ENCODE measurements at places on chromosomes 3 and 15.

- peak; percentile 26 for DNase-seq
These were observed 1092.5 kb upstream of the EPHA6 start for GRCh38 chr3:95721938-95722337.

DNA sequence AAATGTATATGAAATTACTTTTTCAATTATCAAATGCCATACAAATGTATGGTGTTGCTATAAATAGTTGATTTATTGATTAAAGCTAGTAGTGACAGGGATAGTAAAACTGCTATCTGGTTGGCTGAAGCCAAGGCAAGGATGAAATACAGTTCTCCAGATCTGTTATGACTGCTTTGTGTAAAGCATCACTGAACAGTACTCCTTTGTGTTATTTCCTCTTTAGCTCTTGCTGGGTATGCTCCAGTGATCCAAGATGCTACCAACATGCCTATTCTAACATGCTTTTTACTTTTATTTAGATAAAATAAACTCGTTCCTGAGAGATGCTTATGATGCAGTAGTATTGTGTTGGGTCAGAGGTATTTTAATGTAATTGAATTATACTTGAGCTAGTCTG, 12.4 kb upstream of the UBR1 start:
- DNase-seq = peak; percentile 72

DNA sequence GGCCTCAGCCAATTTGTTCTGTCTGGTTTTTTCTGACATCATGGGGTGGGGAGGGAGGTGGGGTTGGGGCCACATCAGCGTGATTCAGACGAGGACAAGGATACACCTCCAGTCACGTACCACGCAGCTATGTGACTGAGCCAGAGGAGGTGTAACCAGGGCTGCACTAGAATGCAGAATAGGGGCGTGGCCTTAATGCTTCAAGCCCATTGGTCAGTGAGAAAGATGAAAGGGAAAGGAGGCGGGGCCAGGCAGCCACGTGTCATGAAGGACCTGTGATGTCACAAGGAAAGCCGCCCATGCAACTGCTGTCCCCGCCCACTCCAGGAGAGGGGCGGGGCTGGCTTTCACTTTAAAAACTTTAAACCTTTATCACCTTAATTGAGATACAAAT, at the start of gene GOLGA6L2:
GOLGA6L2 (minus strand) TSS at position 137 of the 394 bp plus-strand sequence; CDS start at position 75, 62 bp downstream.
- no peak for DNase-seq

DNA sequence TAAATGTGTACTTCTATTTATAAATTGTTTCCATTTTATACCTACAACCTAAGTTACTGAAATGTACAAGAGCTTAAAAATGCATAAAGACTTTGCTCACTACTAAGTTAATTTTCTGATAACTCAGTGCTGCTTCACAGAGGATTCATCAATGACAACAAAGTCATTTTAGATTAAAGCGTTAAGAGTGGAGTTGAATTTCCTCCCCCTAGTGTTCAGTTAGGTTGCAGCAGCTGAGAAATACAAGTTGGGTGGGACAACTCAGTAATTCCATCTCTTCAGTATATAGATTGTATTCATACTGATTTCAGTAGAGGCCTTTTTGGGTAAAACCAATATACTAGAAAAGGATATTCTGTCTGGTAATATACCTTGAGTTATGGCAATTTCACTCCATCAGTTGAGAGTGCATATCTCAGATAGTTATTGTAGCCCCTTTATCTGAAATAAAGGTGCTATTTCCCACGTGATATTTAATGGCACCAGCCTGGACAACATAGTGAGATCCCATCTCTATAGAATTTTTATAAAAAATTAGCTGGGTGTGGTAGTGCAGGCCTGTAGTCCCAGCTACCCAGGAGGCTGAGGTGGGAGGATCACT, 6.9 kb upstream of the RPL35A start:
- peak; percentile 66 for DNase-seq

DNA sequence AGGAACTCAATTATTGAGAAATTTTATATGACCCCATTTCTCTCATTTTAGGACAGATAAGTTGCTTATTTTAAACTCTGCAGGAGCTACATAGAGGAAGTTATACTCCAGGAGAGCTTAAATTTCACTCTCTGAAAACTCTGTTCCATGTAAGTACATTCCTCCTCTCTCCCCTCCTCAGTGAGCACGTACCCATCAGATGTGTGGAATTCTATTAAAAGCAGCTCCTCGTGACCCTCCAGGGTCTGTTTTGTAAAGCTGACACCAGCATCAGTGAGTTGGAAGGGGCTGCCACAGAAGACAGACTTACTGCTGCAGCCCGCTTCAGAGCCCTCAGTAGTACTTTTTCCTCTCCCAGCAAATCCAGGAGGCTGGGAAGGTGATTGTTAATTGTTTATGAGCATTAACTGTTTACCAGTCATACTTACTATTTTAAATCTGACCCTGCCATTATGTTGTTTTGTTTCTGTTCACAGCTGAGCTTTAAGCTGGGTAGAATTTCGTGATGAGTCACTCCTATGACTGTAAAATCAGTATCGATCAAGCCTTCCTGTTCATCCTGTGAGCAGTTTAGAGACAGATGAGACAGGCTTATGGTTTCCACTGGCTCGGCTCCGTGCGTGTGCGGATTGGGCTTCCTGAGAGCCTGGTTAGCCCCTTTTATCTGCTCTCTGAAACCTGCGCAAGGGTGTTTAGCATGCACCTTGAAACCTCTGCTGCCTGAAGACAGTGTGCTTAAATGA, 20.4 kb downstream of the IGF1R start:
- DNase-seq = no peak

- DNase-seq = peak; percentile 67
These were observed 30.8 kb downstream of the MDFIC2 start for GRCh38 chr3:70281663-70282062.

- no peak for DNase-seq
These were observed 31.9 kb upstream of the EIF4A2 start for GRCh38 chr3:186751480-186751879.

- DNase-seq = no peak
These were observed 61.2 kb upstream of the EPHB3 start for GRCh38 chr3:184500344-184500923.

- DNase-seq = no peak
These were observed 86.0 kb upstream of the ALDH1L1 start for GRCh38 chr3:126266291-126266840.

- DNase-seq = peak; percentile 15
These were observed 367.6 kb upstream of the PLSCR5 start for GRCh38 chr3:146972726-146973125.

DNA sequence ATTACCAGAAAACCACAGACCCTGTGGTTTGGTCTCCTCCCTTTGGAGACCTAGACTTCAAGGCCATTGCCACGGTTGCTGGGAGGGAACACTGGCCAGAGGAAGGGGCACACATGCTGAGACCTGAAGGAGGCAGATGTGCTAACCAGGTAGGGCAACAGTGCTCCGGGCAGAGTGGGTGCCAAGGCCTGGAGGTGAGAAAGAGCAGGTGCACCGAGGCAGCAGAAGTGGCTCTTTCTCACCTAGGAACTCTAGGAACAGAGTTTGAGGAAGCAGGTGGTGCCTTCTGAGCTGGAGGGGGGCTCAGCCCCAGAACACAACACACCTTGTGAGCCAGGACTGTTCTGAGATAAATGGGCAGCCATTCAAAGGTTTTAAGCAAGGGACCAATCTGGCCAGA, 106.1 kb downstream of the MEGF11 start:
- no peak for DNase-seq

- no peak for DNase-seq
These were observed 8.0 kb downstream of the LRRK1 start for GRCh38 chr15:100926971-100927756.

DNA sequence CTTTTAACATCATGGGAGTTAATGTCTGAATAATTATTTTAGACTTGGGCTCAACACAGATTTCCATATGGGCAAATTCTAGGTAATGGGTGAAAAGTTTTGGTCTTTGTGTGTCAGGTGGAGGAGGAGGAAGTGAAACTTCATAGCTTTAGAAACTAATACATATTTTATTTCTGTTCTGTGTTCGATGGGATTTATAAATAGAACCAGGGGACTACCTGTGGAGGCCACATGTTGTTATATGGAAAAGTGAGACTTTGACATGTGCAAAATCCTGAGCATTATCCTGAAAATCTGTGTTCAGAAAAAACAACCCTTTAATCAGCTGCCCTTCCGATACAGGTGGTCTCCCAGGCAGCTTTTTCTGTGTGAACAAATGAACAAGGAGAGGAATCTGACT, 209.5 kb downstream of the SOX2 start:
- DNase-seq = no peak

- DNase-seq = no peak
These were observed 34.6 kb downstream of the MCTP2 start for GRCh38 chr15:94265982-94266381.

DNA sequence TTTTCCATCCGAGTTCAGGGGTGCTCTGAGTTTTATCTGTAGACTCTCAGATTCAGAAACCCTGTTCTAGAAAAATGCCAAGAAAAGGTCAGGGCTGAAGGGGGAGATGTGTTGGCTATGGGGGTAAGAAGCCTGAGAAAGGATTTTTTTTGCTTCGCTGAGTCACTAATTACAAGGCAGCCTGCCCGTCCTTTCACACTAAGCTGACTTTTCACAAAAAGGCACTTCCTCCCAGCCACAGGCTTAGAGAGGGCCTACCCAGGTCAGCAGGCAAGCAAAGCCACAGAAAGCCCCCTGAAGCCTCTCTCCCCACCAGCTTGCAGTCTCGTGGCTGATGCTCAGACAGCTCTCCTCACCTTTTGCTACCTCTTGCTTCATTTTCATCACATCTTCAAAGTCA, 192.6 kb upstream of the PRICKLE2 start:
- DNase-seq = peak; percentile 53

DNA sequence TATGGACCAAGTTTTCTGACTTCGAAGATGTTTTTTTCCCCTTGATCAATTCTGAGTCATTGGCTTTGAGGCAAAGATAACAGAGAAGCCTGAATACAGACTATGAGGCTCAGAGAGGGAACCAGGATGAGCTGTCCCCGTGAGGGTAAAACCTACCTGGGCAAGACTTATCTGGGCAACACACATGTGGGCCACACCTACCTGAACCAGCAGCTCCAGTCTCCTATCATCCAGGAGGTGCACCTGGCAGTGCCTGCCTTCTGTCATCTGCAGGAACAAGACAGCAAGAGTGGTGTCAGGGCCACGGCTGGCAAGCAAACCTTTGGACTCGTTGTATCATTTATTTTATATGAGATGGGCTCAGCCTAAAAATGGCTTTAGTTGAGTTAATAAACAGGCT, 72.6 kb downstream of the FRMD4B start:
- no peak for DNase-seq

GRCh38 chr3:124037326-124037725, 45.4 kb upstream of the ROPN1 start:
- DNase-seq = no peak

DNA sequence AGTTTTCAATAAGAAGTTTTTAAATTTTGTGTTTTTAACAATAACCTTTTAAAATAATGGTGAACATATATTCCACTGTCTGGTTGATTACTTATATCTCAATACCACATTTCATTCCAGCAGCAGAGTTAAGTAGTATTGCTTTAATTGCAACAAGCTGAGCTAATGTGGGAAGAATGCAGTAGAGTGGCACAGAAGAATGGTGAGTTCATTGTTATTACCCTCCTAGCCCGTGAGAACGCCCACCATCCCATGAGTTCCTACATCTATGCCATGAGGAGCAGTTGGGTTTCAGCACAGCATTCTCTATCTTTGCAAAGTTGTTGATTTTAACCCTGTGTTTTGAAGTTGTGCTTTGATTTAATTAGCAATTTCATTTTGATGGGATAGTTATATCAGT, 17.8 kb upstream of the NR2E3 start:
- DNase-seq = peak; percentile 89

DNA sequence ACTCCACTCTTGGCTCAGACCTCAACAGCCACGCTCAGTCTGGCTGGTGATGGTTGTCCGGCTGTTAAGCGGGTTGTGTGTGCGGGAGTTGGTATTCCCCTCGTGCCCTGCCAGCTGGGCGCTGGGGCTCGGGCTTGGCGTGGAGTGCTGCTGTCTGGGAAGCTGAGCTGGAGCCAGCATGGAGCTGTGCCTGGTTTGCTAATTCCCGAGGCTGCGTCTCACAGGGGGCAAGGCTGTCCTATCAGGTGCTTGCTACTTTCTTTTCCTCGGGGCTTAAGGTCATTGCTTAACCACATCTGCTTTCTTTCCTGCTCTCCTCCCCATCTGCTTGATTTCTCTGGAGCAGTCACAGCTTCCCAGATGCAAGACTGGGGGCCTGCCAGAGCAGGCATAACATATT, 29.9 kb downstream of the PDIA5 start:
- DNase-seq = no peak

GRCh38 chr3:117537949-117538348, 828.4 kb downstream of the TUSC7 start:
- DNase-seq = no peak

Measured in kidney glomerular epithelial cell (primary cell).